Activated T-cell treated with anti-CD3 and anti-CD28 coated beads for 24 hours (primary cell): ENCODE measurements at places on chromosomes 3 and 15.

- DNase-seq: no peak
Observed at GRCh38 chr3:175445741-175446140, 586.6 kb downstream of the NAALADL2 start.

GRCh38 chr3:44867421-44868111 is 5.9 kb downstream of the TMEM42 start:
- DNase-seq: no peak

GRCh38 chr3:67104388-67104787 is 106.3 kb downstream of the KBTBD8 start:
- no peak for DNase-seq

GRCh38 chr15:98653686-98654085 is 5.3 kb downstream of the IGF1R start:
- no peak for DNase-seq

GRCh38 chr3:30114918-30115317 is 491.5 kb upstream of the TGFBR2 start:
- DNase-seq: no peak
